ENCODE measurements at places on chromosomes 1 and 21.

GRCh38 chr1:6137758-6138157 lies 42.4 kb downstream of the CHD5 start:
- DNase-seq = no peak

GRCh38 chr1:20291645-20292084 lies 990 bp downstream of the VWA5B1 start:
- no peak for DNase-seq

GRCh38 chr21:36854391-36854790 lies 112.1 kb downstream of the HLCS start:
- peak; percentile 48 for DNase-seq

DNA sequence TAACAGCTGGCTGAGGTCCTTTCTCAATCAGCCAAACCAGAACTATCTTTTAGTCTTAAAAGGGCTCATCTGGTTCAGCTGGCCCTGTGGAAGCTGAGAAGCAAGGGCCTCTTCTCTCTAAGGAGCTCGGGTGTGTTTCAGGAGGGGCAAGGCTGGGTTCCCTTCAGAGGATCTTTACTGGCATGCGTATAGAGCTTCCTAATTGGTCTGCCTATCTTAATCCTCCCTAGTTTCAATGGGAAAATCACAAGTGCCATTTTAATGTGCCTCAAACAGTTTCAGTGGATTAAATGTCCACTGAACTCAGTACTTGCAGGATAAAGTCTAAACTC lies 81.5 kb upstream of the LBR start:
- no peak for DNase-seq

DNA sequence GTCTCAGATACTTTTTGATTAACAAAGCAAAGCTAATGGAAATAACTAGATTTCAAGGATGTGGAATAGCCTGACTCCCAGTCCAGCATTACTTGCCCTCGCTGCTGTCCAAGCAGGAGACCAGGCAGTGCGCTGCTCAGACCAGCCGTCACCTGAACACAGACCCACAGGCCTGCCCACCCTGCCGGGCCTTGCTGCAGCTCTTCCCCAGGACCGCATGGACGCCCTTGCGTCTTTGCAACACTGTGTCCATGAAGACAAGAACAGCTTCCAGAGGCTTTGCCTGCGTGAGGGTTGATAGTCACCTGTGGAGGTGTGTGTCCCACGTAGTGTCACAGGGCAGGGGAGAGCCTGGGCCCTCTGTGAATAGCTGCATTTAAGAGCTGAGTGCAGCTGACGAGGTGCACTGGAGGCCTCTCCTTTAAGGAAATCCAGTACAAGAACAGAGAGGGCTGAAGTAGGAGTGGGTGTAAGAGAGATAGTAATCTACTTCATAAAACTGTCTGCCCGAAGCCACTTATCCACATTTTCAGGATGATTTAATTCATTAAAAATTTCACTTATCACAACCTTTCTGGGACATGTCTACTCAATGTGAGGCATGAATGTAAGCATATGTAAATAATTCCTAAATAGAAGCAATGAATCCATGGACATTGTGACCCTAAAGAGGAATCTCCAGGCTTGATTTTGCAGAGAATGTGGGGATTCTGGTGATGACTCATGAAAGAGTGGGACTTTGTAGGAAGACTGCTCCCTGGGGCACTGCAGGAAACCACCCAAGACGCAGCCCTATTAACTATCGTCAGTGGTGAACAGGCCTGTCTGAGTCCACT lies 176.2 kb upstream of the RAB4A start:
- no peak for DNase-seq

DNA sequence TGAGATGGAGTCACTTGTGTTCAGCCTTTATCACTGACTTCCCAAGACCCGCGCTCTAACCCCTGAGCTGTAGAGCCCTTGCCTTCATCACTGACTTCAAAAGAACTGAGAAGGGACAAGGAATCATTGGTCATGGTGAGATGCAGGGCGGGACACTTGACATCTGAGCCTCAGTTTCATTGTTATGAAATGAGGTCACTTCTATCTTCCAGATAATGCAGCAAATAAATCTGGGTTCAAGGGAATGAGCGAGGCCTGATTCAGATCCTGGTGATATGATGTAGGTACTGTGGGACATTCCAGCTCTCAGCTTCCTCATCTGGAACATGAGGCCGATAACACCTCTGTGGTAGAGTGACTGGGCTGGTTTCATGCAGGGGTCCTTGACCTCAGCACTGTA lies 13.8 kb downstream of the KAZN start:
- DNase-seq = no peak

DNA sequence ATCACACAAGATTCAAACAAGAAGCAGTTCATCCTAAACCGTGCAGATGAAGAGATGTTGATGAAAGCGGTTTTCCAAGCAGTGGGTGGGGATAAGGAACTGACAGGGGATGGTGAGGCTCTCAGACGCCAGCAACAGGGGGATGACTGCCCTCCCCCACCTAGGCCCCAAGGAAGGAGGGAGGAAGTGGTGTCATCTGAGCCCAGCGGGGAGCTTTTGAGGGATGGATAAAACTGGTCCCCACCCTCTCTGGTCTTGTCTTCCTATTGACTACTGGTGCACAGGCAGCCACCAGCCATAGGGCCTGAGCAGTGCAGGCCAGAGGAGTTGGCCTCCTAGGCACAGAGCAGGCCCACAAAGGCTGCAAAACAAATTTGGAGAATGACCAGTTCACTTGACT lies 175.5 kb downstream of the HUNK start:
- DNase-seq = no peak

- DNase-seq = no peak
These were observed 162.4 kb upstream of the CACYBP start for GRCh38 chr1:174837386-174837785.

DNA sequence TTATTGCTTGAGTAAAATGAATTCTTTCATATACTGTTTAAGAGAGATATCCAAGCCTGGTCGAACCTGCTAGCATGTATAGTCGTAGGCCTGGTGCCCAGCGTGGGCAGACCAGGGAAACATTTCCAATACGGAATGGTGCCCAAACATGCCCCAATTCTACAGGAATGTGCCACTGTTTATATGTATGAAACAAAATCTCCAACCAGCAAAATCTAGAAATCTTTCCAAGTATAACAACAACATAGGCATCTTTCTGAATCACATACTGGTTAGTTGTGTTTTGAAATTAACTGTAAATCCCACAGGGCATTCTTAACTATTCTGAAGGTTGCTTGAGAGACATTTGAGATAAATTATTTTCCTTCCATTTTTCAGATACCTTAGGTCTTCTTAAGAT lies 17.0 kb upstream of the ABCD3 start:
- no peak for DNase-seq

DNA sequence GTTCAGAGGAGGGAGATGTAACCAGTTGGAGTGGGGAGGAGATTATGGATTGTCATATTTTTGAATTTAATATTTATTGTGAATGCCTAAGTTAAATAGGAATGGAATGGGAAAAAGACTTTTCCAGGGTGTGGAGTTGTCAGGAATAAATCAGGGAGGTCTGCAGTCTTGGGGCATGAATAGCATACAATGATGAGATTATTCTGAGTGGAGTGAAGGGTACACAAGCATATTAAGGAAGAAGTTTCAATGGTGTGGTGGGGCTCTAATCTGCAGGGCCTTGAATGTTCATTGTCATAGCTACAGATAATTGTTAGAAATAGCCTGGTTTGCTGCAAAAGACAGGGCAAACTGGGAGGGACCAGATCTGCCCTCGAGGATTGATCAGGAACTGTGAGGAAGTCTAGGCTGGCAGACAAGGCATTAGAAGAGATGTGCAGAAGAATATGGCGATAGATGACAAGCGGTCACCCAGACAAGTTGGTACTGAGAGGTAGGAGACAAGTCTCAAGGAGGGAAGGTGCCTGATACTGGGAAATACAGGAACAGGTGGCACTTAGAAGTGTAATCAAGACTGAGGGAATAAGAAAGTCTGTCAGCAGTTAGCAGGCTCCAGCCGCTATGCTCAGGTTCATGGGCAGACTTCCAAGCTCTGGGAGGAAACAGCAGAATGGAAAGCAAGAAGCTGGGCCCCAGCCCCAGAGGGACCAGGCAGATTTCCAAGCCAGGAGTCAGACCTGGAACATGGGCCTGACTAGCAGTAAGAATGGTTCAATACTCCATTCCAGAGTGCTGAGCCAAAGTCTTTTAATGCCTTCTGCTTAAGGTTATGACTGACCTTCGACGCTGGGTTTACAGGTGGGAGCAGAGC lies 20.9 kb upstream of the RGL1 start:
- no peak for DNase-seq

DNA sequence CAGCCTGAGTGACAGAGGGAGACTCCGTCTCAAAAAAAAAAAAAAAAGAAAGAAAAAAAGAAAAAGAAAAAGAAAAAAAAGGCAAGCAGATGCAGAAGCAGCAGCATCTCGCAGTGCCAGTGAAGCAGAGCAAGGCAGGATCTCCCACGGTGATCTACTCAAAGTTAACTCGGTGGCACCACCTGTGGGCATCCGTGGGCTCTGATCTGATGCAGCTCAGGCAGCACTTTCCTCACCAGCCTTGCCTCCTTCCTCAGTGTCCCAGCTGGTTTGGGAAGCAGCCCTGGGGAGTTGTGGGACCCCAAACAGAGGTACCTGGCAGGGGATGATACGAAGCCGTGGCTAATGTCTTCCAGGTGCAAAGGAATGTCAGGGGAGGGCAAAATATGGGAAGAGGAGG lies 104.3 kb upstream of the KRTAP19-8 start:
- no peak for DNase-seq

Measured in posterior cingulate gyrus (tissue), 11 donors.